ENCODE measurements at places on chromosomes 7 and 10.
A peak's percentile ranks its signal among the peaks of the same experiment; 100 is the strongest.

DNA sequence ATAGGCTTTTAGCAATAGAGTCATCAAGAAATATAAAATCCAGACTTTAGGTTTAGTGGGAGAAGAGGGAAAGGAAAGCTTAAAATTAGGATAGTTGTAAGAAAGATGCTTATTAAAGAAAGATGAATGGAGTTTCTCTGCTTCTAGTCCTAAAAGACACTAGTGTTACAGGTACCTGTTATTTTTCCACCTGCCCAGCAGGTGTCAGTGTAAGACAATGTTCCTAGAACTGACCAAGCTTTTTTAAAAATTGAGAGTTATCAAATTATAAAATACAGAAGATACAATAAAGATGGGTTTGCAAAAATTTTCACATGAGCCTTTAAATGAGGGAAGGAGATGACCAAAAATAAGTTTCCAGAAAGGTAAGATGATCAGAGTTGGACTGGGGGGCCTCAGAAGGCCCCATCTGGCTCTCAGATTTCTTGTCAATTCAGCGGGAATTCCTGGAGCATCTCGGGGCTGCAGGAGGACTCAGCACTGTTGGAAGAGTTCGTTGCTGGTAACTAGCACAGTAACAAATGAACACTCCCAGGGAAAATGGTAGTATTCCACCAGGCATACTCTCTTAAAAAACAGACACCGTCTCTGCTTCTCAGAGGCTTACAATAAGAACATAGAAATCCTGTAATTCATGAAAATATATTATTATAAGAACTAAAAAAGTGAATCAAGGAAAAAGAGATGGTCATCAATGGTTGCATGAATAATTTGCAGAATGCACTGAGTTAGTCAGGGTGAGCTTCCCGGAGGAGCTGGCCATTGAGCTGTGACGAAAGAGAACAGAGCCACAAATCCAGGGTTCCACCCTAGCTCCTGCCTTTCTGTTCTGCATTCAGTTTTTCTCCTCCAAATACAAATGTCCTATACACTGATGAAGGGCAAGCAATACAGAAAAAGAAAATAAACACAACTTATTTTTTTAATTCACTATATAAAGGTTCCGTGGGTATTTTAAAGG, 71.8 kb upstream of the PIK3CG start:
- DNase-seq = no peak

DNA sequence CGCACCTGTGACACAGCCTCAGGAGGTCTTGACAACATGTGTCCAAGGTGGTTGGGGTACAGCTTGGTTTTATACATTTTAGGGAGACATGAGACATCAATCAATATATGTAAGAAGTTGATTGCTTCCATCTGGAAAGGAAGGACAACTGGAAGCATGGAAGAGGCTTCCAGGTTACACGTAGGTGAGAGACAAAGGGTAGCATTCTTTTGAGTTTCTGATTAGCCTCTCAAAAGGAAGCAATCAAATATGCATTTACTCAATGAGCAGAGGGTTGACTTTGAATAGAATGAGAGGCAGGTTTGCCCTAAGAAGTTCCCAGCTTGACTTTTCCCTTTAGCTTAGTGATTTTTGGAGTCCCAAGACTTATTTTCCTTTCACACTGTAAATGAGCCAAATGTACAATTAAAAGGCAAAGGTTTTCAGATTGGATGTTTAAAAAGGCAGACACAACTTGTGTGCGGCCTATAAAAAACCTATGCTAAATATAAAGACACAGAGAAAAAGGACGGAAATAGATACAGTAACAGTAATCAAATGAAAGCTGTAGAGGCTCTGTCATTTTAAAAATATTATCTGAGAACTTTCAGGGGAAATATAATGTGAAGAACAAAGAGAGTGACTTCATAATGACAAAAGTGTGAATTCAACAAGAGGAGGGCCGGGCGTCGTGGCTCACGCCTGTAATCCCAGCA, 65.7 kb upstream of the LANCL2 start:
- no peak for DNase-seq

GRCh38 chr7:67478066-67478465, 481.4 kb downstream of the TYW1 start:
- no peak for DNase-seq

- no peak for DNase-seq
These were observed 50.5 kb downstream of the CDK6 start for GRCh38 chr7:92785923-92786322.

GRCh38 chr7:104983076-104983577, 30.9 kb upstream of the KMT2E start:
- DNase-seq = no peak

- DNase-seq = no peak
These were observed at the start of gene CYP2E1 for GRCh38 chr10:133526957-133527588. TSS of gene CYP2E1 (plus strand) at chr10:133527363. CDS start at chr10:133527396, 33 bp downstream.

DNA sequence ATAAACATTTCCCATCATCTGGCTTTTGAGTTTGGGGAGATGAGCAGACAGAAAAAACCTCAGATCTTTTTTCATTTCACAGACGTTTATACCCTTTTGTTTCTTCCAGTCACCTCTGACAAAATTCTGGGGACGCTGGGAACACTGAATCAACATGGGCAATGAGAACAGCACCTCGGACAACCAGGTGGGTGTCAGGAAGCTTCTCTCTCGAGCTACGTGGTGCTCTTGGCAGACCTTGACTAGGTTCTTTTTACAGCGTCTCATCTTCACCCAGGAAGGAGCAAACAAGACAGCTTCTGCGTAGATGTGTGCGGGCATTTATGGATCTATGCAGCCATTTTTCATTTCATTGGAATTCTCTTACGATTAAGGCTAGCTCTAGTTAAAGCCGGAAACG, 32.9 kb downstream of the TACC2 start:
- no peak for DNase-seq

DNA sequence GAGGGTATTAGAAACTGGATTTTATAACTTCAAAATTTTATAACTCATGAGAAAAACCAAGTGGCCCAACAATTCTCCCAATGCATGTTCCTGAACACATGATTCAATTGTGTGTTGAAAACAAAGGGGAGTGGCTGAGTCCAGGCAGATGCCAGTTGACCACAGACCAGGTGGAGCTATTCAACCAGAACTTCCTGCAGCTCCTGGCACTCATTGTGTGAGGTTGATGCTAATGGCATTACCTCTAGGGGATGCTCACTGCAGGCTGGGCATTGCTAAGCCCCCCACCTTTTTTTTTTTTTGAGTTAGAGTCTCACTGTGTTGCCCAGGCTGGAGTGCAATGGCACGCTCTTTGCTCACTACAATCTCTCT, 20.3 kb downstream of the MYOF start:
- DNase-seq = no peak

DNA sequence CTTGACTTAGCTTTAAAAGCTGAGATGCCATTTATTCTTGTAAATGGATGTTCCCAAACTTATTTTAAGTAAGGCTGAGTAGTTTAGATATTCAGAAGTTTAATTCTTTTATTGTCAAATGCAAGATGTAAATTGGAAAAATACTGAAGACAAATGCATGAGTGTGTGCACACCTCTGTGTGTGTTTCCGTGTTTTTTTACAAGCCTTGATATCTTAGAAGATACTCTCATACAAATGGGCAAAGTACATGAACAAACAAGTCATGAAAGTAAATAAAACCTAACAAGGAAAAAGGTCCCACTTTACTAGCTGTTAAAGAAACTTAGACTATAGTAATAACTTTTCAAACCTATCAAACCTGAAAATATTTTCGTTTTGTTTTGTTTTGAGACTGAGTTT, 29.0 kb downstream of the ACSL5 start:
- no peak for DNase-seq

DNA sequence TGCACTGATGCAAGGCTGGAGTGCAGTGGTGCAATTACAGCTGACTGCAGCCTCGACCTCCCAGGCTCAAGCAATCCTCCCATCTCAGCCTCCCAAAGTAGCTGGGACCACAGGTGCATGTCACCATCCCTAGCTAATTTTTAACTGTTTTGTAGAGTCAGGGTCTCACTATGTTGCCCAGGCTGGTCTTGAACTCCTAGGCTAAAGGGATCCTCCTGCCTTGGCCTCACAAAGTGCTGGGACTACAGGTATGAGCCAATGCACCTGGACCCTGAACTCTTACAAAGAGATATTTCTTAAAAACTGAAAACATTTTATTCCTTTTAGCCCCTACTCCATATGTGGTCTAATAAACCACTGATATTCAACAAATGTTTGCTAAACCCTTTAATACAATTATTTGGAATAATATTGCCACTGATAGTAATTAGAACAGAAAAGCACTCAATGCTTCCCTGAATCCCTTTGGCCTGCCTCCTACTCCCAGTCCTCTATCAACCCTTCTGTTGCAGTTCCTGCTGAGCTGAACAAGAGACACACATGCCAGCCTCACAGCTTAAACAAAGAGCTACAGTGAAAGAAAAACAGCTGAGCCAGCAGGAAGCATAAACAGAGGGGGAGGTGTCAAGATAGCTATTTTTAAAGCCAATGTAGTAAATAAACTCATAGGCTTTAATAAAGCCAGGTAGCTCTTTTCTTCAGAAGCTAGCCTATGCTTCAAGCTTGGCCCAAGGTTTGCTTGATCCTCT, 7.0 kb upstream of the GNAI1 start:
- peak; percentile 76 for DNase-seq

- no peak for DNase-seq
These were observed 705 bp downstream of the SLF2 start for GRCh38 chr10:100913470-100913865.

DNA sequence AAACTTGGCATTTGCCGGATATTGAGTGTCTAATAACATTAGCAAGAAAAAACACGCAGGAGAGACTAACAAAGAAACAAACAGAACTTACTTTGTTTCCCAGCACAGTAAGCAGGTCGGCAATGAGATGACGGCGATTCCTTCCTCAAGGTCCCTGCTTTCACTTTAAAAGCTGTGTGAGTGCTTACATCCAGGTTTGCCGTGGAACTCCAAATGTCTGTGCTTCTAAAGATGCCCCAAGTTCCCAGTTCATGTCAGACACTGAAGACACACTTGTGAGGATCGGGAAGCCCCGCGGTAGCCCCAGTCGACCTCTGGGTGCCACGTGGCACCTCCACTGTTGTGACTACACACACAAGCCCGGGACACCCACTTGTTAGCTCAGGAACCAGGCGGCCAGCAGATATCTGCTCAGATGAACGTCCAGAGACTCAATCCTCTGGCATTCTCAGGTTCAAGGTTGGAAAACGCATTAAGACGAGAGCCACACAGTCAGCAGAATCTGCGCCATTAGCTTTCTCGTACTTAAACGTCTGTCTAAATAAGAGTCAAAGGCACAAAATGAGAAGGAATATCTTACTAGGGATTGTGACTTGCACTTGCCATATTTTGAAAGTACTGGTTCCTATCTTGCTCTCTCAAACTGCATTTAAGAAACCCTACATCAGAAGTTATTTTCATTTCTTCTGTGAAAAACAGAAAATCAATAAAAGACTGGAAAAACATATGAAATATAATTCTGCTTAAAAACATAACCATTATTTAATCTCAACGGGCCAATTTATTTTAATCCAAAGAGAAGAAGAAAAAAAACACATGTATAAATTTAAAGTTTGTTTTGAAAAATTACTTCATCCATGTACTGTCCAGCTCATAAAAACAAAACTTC, 207.6 kb upstream of the KLF14 start:
- DNase-seq = no peak

- no peak for DNase-seq
These were observed 148.1 kb upstream of the ZNF32 start for GRCh38 chr10:43796781-43797180.
